ENCODE measurements at places on chromosomes 7 and 10.

DNA sequence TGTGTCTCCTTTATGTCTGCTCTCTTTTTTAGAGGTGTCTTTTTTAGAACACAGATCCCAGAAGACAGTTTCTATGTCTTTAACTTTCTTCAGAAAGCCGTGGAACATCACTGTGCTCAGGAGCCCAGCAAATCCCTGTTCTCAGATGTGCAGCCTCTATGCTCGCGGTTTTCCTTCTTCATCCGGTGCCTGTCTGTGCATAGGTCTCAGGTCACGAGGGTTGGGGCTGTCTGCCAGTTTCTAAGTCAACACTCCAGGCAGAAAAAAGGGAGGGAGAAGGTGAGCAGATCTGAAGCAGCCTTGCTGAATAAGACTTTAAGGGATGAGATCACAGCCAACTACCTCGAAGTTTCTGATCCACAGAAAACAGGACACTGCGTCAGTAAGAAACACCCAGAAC, 68.5 kb downstream of the CRTAC1 start:
- H3K27ac ChIP-seq = no peak overlapping the region
- peaks cover 87% of the 10 kb centered on the region for H3K27me3 ChIP-seq
- H3K36me3 ChIP-seq = no peaks in the 10 kb centered on the region
- DNase-seq = no peak
- H3K4me3 ChIP-seq = no peak overlapping the region
- H3K4me1 ChIP-seq = no peaks in the 10 kb centered on the region

GRCh38 chr7:88339195-88339922, 32.7 kb upstream of the STEAP4 start:
- no peaks in the 10 kb centered on the region for H3K36me3 ChIP-seq
- H3K27ac ChIP-seq = no peak overlapping the region
- peaks cover 5% of the 10 kb centered on the region for H3K27me3 ChIP-seq
- H3K4me1 ChIP-seq = no peaks in the 10 kb centered on the region

DNA sequence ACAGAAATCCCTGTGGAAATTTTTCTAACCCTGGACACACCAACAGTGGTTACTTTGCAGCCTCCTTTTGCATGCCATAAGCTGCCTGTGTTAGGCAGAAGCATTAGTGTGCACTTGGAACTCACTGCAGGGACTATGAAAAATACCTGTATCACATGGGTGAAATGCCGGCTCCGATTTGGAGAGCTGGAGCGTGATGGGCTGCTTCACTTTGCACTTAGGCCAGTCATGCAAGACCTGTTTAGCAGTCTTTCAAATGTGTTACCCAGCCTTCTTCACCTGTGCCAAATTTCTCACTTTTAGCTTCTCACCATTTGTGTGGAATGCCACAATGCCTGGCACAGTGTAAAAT, 11.3 kb downstream of the NCOA4 start:
- peaks cover 10% of the 10 kb centered on the region for H3K4me1 ChIP-seq
- H3K27ac ChIP-seq = no peak overlapping the region
- no peaks in the 10 kb centered on the region for H3K27me3 ChIP-seq
- DNase-seq = no peak
- peaks cover 12% of the 10 kb centered on the region for H3K36me3 ChIP-seq

- H3K4me3 ChIP-seq = no peak overlapping the region
- no peak overlapping the region for H3K27ac ChIP-seq
- H3K36me3 ChIP-seq = peaks cover 9% of the 10 kb centered on the region
- no peaks in the 10 kb centered on the region for H3K4me1 ChIP-seq
- H3K27me3 ChIP-seq = no peaks in the 10 kb centered on the region
Observed at GRCh38 chr10:35559416-35559815, 45.7 kb upstream of the GJD4 start.

DNA sequence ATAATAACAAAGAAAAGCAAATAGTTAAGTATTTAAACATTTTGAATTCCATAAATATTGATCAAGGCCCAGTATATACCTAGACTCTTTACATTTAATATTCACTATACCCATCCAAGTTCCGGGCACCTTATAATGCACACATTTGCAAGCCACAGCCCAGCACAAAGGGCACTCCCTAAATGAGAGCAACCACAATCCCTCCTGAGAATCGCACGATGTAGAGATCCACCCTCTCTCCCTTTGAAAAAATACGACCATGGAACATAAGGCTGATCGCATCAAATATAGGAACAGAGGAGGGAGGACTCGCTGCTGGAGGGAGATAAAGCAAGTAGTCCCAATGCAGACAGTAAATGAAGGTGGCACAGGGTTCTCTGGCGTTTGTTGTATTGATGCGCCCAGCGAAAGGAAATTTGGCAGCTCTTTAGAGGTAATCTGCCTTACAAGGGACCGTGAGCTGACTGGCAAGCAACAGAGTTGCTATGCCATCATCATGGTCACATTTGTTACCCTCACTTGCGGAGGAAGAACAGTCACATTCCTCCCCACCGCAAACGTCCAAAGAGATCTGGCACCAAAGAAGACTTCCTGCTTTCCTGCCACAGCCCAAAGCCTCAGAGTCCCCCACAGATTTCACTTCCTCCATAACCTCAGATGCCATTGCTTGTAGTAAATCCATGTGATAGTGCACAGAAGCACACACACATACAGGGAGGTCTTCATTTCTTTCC, 16.1 kb upstream of the TAS2R40 start:
- H3K27me3 ChIP-seq = no peaks in the 10 kb centered on the region
- no peaks in the 10 kb centered on the region for H3K36me3 ChIP-seq
- H3K4me3 ChIP-seq = no peak overlapping the region
- H3K27ac ChIP-seq = no peak overlapping the region

- H3K36me3 ChIP-seq = no peaks in the 10 kb centered on the region
- H3K4me1 ChIP-seq = peaks cover 45% of the 10 kb centered on the region
- H3K27me3 ChIP-seq = peaks cover 6% of the 10 kb centered on the region
Observed at GRCh38 chr10:79444199-79445119, 965 bp downstream of the ZCCHC24 start.

DNA sequence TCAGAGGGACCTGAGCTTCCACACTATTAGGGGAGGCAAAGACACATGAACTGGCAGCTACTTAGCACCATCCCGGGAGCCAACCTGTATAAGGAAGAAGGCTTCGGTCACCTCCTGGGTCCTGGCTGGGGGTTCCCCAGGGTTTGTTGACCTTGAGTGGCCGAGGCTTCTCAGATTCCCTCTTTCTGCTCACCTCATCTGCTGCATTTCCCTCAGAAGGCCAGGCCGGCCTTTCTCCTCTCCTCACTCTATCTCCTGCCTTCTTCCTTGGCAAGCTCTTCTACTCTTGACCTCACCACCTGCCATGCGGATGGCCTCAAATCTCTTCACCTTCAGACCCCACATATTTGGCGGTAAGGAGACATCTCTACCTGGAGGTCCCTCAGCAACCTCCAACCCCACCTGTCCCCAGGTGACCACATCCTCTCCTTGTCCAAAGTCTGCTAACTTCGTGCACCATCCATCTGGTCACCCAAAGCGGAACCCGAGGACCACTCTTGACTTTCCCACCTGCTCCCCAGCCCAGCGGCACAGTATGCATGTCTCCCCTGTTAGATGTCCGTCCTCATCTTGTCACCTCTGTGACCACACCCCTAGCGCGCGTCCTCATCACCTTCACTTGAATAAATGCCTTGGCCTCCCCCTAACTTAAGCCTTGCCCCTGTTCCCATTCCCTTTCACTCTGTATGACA, 133.8 kb upstream of the UNC5B start:
- DNase-seq = peak; percentile 29
- H3K27ac ChIP-seq = no peak overlapping the region
- H3K36me3 ChIP-seq = no peaks in the 10 kb centered on the region
- H3K4me1 ChIP-seq = peaks cover 20% of the 10 kb centered on the region
- peaks cover 59% of the 10 kb centered on the region for H3K27me3 ChIP-seq

DNA sequence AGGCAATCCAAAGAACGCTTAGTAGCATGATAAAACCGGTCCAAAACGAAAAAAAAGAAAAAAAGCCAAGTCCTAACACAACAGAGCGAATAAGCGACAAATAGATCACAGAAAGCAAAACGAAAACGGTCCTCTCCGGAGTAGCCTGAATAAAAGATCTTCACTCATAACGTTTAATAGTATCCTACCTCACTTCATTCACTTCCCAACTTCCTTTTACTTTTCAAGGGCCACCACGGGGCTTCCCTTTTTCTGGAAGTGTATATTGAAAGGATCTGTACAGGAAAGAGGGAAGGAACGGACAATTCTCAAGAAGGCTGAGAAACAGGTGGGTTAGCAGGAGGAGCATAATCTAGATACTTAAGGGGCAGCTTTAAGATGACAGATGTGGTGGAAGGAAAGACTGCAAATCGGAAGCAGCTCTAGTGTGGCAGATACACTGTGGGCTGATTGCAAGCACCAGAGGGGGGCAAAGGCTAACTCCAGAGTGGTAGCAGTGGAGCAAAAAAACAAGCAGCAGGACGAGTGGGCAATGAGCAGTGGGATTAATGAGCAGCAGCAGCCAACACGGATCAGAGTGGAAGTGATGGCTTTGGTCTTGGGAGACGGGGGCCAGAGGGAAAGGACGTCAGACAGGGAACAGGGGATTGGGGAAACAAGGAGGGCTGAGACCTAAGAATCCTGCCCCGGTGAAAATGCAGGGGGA, 866 bp downstream of the CNOT4 start:
- peaks cover 2% of the 10 kb centered on the region for H3K4me1 ChIP-seq
- H3K4me3 ChIP-seq = no peak overlapping the region
- H3K36me3 ChIP-seq = peaks cover 3% of the 10 kb centered on the region

- no peak for DNase-seq
- H3K27me3 ChIP-seq = peaks cover 42% of the 10 kb centered on the region
- peaks cover under 1% of the 10 kb centered on the region for H3K36me3 ChIP-seq
- no peaks in the 10 kb centered on the region for H3K4me1 ChIP-seq
- no peak overlapping the region for H3K4me3 ChIP-seq
Observed at GRCh38 chr7:278081-278480, 11.9 kb upstream of the FOXL3 start.

GRCh38 chr10:112628951-112629609, 182.1 kb downstream of the VTI1A start:
- H3K27me3 ChIP-seq = no peaks in the 10 kb centered on the region
- no peaks in the 10 kb centered on the region for H3K36me3 ChIP-seq
- H3K27ac ChIP-seq = peak overlapping the region; percentile 71
- H3K4me3 ChIP-seq = no peak overlapping the region
- no peak for DNase-seq

- no peak overlapping the region for H3K27ac ChIP-seq
- no peak overlapping the region for H3K4me3 ChIP-seq
- DNase-seq = no peak
Observed at GRCh38 chr7:44259547-44260457, 59.0 kb downstream of the YKT6 start.

DNA sequence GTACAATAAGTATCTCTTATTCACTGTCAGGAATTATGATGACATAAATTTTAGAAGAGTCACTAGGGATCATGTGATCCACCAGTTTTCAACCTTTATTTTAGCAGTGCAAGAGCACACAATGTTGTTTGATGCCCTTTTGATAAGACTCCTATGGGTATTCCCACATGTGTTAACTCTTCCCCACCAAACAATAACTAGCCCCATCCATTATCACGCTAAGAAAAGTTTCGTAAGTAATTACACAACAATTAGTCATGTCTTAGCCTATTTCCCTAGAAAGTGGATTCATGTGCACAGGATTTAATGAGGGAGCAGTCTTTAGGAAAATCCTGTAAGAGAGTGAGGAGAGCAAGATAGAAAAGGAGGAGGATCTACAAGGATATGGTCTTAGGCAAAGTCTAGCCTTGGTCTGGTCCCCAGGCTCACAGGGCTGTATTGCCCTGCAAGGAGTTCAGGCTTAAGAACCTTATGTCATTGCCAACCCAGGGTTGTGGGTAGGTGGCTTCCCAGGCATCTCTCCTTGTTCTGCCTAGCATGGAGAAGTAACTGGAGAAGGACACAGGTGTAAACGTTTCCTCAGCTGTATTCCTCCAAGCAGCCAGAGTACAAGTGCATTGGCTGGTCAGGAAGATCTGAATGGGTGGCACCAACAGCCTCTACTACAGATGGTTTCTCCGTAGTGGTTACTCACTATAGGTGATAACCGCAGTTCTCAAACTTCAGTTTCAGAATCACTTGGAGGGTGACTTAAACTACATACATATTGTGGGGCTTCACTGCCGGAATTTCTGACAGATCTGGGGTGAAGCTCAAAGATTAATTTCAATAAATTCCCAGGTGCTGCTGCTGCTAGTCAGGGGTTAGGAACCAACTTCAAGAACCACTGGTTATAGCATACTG, 574.5 kb downstream of the SUGCT start:
- no peak for DNase-seq
- no peak overlapping the region for H3K27ac ChIP-seq
- H3K4me3 ChIP-seq = no peak overlapping the region
- H3K36me3 ChIP-seq = no peaks in the 10 kb centered on the region
- no peaks in the 10 kb centered on the region for H3K27me3 ChIP-seq

DNA sequence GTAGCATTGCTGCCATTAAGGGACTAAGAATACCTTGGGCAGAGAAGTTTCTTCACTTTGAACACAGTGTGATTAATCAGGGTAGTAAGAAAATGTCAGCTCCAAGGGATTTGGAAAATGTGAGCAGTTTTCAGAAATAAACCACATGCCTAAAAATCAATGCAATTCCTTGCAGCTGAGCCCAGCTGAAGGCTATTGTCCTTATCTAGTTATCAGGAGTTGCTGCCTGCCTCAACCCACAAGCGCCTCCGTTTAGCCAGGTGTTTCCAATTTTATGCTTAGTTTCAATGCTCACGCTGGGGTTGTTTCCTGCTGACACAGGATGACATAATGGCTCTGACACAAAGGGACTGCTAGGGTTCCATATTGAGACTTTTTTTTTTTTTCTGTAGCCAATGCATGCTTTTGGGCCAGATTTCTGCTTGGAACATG, 132.3 kb upstream of the ANK3 start:
- peaks cover 3% of the 10 kb centered on the region for H3K36me3 ChIP-seq
- no peaks in the 10 kb centered on the region for H3K27me3 ChIP-seq
- peaks cover 45% of the 10 kb centered on the region for H3K4me1 ChIP-seq
- H3K27ac ChIP-seq = peak overlapping the region; percentile 88
- H3K4me3 ChIP-seq = no peak overlapping the region

DNA sequence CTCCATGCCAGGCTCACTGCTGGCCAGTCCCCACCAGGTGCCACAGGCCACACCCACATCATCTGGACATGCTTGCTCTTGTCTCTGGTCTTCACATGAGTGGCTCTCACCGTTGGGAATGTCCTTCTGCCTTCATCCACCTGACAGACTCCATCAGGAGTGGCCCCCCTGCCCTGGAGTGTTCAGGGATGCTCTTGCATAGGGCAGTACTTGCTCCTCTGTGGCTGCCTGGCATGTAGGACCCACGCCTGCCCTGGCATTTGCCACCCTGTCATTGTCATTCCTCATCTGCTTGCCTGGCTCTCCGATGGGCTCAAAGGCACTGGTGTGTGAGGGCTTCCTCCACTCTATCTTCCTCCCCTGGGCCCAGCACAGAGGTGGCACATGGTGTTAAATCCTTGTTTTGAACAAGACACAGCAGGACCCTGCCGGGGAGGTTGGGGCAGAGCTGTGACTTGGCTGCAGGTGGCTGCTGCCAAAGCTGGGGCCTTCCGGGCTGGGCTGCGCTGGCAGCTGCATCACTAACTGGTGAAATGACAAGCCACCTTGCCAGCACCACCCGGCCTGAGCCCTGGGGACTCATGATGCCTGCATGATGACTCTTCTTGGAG, 1.8 kb downstream of the SH2D4B start:
- peaks cover 13% of the 10 kb centered on the region for H3K4me1 ChIP-seq
- peaks cover 3% of the 10 kb centered on the region for H3K36me3 ChIP-seq
- no peaks in the 10 kb centered on the region for H3K27me3 ChIP-seq
- H3K4me3 ChIP-seq = no peak overlapping the region

GRCh38 chr7:26385240-26385639, 93.6 kb downstream of the SNX10 start:
- H3K4me3 ChIP-seq = no peak overlapping the region
- H3K27me3 ChIP-seq = no peaks in the 10 kb centered on the region
- peaks cover 38% of the 10 kb centered on the region for H3K4me1 ChIP-seq
- H3K36me3 ChIP-seq = no peaks in the 10 kb centered on the region

GRCh38 chr7:2069472-2069860, 163.3 kb downstream of the MAD1L1 start:
- peaks cover 1% of the 10 kb centered on the region for H3K4me1 ChIP-seq
- DNase-seq = no peak
- no peak overlapping the region for H3K4me3 ChIP-seq
- no peak overlapping the region for H3K27ac ChIP-seq
